ENCODE measurements at places on chromosomes 6 and 20.

GRCh38 chr6:22476811-22477390 lies 92.5 kb upstream of the HDGFL1 start:
- DNase-seq, result no peak

DNA sequence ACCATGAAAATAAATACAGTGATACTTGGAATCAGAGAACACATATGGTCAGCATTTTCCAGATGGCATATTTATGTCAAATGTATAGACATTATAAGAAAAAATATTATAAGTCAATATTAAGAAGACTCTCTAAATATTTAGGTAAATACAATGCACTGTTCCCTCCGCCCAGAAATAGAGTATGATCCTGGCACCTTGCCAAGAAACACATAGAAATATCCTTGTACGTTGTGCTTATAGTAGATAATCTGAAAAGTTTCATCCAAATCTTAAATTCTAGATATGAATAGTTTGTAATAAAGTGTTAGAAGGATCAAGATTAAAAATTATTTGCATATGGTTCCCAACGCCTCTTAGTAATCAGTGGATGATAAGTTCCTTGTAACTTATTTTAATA lies 645.8 kb upstream of the GJE1 start:
- no peak for DNase-seq

GRCh38 chr6:112010328-112010727 lies 43.6 kb upstream of the CCN6 start:
- no peak for DNase-seq

GRCh38 chr20:51227744-51228143 lies 204.8 kb upstream of the KCNG1 start:
- DNase-seq, result no peak

DNA sequence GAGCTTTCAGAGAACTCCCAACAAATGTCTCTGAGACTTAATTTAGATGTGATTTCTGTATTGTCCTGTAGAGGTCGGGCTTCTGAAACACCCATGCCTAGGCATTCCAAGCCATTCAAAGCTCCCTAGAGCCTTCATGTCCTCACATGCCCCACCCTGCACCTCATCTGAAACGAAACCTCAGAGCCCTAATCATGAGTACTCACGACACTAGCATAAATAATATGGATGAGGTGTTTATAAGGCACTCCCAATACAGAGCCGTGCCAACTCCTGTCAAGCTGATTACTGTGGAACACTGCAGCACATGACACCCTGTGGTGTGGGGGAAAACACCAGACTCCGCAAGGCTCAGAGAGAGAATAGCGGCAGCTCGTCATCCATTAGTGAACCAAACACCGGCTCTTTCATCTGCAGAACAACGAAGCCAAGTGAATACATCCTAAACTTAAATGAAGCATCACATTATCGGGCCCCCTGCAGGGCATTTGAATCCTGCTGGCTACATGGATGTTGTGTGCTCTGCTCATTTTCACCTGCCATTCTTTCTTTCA lies 83.8 kb downstream of the FNDC1 start:
- peak; percentile 39 for DNase-seq

GRCh38 chr20:43583982-43584432 lies 6.7 kb upstream of the IFT52 start:
- peak; percentile 92 for DNase-seq

DNA sequence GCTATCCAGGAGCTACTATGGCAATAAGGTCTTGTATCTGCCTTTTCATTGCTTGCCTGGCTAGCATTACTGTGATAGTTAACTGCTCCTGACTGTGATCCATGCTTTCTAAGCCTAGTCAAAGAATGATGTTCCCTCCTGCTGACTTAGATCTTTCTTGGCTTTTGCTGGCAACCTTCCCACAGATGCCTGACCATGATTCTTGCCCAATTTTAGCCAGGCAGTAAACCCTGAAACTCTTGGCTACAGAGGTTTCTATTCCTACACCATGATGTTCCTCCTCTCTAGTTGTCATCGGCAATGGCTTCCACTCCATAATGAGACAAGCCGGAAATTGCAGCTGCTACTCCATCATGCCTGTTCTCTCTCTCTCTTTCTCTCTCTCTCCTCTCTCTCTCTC lies 238.1 kb downstream of the HAO1 start:
- DNase-seq, result no peak

GRCh38 chr6:11445146-11445545 lies 92.4 kb upstream of the TMEM170B start:
- no peak for DNase-seq

GRCh38 chr6:14326774-14327173 lies 209.2 kb downstream of the CD83 start:
- DNase-seq, result no peak

GRCh38 chr6:145562771-145563615 lies 172.3 kb downstream of the EPM2A start:
- peak; percentile 30 for DNase-seq
